Glutamatergic neuron (in vitro differentiated cells): ENCODE measurements at places on chromosomes 4 and X. TPM values are rescaled to one million over a fixed set of nuclear protein-coding genes. Genes with fewer than 3 reads are reported as not detected.

Gene TMEM271
- total RNA-seq: 22.7 TPM

Gene KLKB1
- 0.29 TPM for total RNA-seq

Gene IL2
- total RNA-seq: not detected

Gene FAM9B
- not detected for total RNA-seq

Gene CDS1
- total RNA-seq: 1.3 TPM

Gene RBM46
- 7.9 TPM for total RNA-seq

Gene FRAS1
- 18.7 TPM for total RNA-seq

Gene CXCL11
- not detected for total RNA-seq

Gene SEPTIN11
- total RNA-seq: 422 TPM

Gene PNPLA4
- 12.9 TPM for total RNA-seq

Gene ATG4A
- 11.7 TPM for total RNA-seq

Gene H2BW2
- total RNA-seq: not detected

Gene LDOC1
- total RNA-seq: 39.1 TPM

Gene COL4A6
- 0.05 TPM for total RNA-seq

Gene DCUN1D4
- total RNA-seq: 86.9 TPM

Gene CD38
- total RNA-seq: 0.37 TPM

Gene MAGEA10
- total RNA-seq: not detected

Gene FAM114A1
- total RNA-seq: 1.0 TPM

Gene DIAPH2
- total RNA-seq: 3.8 TPM

Gene RHOXF2
- not detected for total RNA-seq

Gene C4orf51
- total RNA-seq: not detected

Gene TEX13D
- not detected for total RNA-seq

Gene NIPAL1
- total RNA-seq: 0.83 TPM

Gene PPP4R3C
- not detected for total RNA-seq

Gene GPR173
- total RNA-seq: 85.3 TPM

Gene KIAA1210
- 0.98 TPM for total RNA-seq

Gene SRPK3
- total RNA-seq: not detected

Gene VSIG4
- not detected for total RNA-seq

Gene SSX2B
- total RNA-seq: not detected

Gene MAGEB6
- total RNA-seq: not detected

Gene LGI2
- total RNA-seq: 20.5 TPM

Gene NDUFA1
- total RNA-seq: 61.6 TPM

Gene HPF1
- total RNA-seq: 25.0 TPM

Gene ANOS1
- 1.0 TPM for total RNA-seq

Gene MMGT1
- 34.3 TPM for total RNA-seq

Gene CXorf49
- total RNA-seq: not detected

Gene SLIT2
- 21.6 TPM for total RNA-seq

Gene DKK2
- not detected for total RNA-seq

Gene RTL5
- total RNA-seq: 18.2 TPM
